Endodermal cell (in vitro differentiated cells): ENCODE measurements at places on chromosomes 1 and 21.

- peak; percentile 30 for DNase-seq
Observed at GRCh38 chr1:153397051-153397923, 6.4 kb upstream of the S100A8 start.

GRCh38 chr1:228445490-228445842 lies 28.8 kb upstream of the TRIM17 start:
- no peak for DNase-seq

DNA sequence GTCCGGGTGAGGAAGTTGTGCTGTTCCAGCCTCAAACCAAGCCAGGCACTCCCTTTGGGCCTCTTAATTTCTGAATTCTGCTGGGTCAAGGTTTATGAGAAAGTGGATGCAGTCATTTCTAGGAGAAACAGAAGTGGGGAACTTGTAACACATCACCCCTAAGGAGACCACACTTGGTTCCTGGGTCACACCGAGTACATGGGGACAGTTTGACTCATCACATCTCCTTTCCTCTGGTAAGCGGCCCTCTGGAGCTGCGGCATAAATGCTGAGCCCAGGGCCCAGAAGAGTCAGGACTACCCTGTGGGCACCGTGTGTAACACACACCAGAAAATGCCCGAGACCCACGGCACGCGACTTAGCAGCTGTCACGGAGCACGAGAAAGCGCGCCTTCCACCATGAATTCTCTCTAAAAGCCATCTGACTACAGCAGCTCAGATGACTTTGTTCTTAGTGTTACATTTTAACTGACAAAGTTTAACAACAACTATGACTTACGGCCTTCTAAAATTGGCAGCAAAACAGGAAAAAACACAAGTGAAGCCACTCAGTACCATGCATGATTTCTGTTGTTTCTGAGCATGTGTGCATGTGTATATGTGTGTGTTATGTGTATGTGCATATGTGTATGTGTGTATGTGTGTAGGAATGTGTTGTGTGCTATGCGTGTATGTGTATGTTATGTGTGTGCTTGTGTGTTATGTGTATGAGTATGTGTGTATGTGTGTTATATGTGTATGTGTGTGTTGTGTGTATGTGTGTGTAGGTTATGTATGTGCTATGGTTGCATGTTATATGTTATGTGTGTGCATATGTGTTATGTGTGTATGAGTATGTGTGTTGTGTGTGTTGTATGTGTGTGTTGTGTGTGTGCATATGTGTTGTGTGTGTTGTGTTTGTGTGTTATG lies 50.8 kb downstream of the TOMM20 start:
- no peak for DNase-seq

DNA sequence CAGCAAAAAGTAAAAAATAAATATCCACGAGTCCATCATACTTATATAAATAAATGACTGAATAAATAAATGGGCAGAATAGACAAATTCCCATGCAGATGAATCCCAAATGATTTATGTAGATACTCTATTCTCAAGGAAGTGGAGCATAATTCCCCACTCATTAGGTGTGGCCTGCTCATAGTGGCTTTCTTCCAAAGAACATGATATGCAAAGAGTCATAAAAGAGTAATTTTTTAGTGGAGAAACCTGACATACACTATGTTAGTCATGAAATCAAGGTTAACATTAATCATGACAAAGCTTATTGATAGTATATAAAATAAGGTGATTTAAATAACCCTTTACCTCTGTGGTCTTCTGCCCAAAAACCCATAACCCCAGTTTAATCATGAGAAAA lies 298.9 kb downstream of the DPYD start:
- DNase-seq, result no peak

- peak; percentile 37 for DNase-seq
Observed at GRCh38 chr21:45846373-45847160, 135.0 kb upstream of the COL6A1 start.

GRCh38 chr1:36094621-36095061 lies 5.9 kb downstream of the ADPRS start:
- DNase-seq, result no peak

- no peak for DNase-seq
Observed at GRCh38 chr1:21569820-21570527, 60.8 kb downstream of the ALPL start.

- DNase-seq, result peak; percentile 29
Observed at GRCh38 chr21:38916214-38916964, 110.7 kb downstream of the ETS2 start.

GRCh38 chr1:179206812-179207211 lies 22.7 kb downstream of the ABL2 start:
- no peak for DNase-seq

GRCh38 chr1:101238031-101238628 lies 1.3 kb downstream of the S1PR1 start:
- peak; percentile 66 for DNase-seq

GRCh38 chr21:44730951-44731579 lies 19.7 kb upstream of the TSPEAR start:
- no peak for DNase-seq

- DNase-seq, result no peak
Observed at GRCh38 chr21:34613679-34614627, 960 bp downstream of the RCAN1 start.

GRCh38 chr1:24659993-24660665 lies 17.0 kb downstream of the SRRM1 start:
- DNase-seq, result no peak

DNA sequence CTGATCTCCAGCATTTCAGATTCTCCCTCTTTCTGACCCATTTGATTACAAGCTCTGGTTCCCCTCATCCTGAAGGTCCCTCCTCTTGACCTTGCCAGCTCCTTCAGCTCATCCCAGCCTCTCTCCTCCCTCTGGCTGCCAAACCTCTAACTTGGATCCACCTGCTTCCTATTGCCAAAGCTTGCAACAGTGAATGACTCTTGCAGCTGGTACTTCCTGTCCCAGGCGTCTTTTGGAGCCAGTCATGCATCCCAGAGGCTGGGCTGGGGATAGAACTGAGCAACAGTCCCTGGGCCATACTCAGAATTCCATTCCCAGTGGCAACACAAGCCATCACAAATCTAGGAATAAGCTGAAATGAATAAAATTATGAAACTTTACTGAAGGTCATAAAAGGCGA lies 27.7 kb upstream of the SPOCD1 start:
- DNase-seq, result peak; percentile 40

DNA sequence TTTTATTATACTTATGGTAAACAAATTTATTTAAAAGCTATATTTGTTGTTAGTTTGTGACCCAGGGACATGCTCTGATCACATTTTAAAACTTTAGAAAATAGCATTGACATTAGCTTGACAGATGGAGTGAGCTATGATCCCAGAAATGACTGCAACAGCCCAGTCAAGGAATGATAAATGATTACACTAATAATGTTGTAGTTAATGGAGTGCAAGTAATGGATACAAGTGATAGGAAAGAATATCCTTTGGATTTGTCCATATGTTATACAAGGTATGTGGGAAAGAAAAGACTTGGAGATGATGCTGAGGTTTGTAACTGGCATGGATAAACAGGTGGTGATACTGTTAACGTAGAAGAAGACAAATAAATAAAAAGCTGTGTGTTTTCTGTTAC lies 1908.7 kb downstream of the MRPL39 start:
- DNase-seq, result no peak

DNA sequence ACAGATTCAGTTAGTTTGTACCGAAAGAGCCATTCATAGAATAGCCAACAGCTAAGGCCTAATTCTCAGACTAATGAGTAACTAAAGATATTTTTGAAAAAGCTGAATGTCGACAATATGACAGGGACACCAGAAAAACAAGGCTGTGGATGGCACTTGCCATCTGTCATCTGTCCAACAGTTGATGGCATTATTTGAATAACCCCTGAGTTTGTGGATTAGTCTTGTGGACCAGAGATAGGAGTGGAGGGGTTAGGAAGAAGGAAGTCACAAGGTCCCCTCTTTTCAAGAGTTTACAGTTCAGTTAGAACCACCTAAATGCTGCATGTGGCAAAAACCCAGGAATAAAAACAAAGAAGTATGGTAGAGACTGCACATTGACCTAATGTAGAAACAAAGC lies 356.5 kb upstream of the DUSP10 start:
- no peak for DNase-seq

DNA sequence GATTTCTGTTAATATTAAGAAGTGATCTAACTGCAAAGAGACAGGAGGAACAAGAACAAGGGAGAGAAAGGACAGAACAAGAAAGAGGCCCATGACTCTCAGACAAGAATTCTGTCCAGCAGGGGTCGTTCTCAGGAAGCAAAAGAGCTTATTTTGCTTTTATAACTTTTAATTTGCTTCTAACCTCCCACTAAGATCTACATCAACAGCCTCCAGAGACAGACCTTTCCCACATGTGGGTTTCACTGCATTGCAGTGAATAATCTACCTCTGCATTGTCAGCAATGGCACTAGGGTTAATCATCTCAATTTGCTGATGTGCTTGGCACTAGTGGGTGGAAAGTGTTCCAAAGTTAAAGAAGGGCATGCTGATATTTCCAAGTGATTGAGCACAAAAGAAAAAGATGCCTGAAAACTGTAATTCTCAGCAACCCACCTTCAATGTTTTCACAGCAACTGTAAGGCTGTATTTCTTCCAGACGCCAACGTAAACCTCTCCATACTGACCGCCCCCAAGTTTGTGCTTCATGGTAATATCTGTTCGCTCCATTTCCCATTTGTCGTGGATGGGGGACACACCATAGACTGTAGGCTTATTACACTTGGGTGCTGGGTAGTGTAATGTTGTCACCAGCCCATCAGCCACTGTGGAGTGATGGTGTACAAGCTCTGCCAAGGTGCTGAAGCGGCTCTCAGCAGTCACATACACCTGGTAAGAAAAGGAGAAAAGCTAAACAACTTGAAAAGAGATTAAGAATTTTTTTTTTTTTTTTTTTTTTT lies 39.5 kb downstream of the TOR3A start:
- DNase-seq, result peak; percentile 66

DNA sequence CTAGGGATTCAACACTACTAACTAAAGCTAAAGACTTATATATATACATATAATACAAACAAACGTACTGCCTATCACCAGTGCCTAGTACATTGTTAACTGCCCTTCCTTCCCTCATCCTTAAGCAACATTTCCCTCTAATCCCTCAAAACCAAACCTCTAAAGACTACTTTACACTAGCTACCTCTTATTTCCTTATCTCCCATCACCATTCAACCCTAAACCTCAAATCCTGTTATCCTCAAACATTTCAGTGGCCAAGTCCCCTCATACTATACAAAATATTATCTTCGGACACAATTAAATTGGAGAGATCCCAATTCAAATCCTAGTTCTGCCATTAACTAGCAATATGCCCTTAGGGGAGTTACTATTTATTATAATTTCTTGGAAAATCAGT lies 3.7 kb downstream of the SCAF4 start:
- no peak for DNase-seq

DNA sequence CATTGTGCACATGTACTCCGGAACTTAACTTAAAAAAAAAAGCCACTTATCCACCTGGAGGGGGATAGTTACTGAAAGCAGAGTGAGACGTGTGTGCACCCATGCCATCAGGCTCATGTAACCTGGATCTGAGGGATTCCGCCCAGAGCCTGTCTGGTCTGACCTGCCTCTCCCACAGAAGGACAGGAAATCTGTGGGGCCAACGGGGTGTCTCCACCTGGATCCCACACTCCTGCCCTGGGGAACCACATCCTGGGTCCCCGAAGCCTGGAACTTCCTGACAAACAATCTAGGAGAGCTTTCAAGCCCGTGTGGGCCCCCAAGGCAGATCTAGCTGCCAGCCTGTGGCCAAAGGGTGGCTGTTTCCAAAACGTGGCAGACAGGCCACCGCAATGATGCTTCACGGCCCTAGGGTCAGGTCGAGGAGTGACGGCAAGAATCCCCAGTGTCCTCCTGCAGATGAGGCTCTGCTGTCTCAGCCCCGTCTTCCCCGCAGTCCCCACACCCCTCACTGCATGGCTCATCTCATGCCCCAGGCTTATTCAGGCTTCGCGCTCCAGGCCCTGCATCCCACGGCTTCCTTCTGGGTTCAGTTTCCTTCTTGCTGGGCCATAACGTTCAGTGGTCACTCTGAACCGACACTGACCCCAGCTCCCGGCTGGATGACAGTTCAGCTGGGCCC lies 21.0 kb upstream of the PCBP3 start:
- DNase-seq, result peak; percentile 22

DNA sequence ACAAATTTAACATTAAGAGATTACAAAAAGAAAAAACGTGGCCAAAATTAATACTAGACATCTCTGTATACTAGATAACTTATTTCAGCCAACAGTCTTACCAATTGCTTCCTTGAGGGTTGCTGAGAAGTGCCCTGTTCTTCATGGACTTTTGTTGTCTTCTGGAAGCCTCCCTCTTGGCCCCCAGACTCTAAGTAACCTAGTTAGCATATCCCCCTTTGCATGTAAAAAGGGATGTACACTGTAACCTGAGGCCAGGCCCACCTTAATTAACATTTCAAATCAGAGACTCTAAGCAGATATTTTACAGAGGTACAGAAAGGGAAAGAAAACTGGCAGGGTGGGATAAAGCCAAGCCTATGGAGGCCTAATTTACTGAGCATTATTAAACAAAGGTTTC lies 1047.3 kb downstream of the ADGRL2 start:
- no peak for DNase-seq

GRCh38 chr1:236143104-236143948 lies 987 bp downstream of the GPR137B start:
- peak; percentile 61 for DNase-seq

GRCh38 chr1:41378999-41379737 lies 17.9 kb downstream of the FOXO6 start:
- no peak for DNase-seq

DNA sequence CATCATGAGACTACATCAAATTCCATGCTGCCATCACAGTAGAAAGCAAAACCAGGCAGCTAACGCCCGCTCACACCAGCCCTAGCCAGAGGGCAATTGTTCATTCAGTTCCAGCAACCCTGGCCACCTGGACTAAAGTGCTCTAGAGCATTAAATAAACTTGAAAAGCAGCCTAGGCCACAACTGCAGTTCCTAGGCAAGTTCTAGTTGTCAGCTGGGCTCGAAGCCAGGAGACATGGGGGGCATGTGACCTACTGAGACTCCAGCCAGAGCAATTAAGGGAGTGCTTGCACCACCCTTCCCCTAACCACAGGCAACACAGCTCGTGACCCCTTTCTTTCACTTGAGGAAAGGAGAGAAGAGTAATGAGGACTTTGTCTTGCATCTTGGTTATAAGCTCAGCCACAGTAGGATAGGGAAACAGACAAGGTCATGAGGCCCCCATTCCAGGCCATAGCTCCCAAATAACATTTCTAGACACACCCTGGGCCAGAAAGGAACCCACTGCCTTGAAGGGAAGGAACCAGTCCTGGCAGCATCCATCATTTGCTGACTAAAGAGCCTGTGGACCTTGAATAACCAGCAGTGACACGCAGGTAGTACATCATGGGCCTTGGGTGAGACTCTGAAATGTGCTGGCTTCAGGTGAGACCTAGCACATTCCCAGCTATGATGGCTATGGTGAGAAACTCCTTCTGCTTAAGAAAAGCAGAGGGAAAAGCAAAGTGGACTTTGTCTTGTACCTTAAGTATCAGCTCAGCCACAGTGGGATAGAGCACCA lies 77.0 kb downstream of the ZZZ3 start:
- DNase-seq, result no peak

DNA sequence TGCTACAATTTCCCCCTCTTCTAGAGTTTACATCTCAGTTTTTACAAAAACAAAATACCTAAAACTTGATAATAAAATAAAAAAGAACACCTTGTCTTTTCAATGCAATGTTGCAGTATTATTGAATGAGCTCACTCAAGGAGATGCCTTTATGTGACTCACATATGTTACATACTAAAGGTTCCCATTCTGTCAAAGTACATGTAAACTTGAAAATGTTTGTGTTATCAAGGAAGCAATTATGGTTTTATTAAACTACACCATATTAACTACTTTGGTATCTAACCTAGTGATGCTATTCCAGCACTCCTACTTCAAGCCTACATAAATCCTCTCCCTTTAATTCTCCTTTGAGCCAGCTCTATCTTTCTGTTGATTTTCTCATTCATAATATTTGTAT lies 658.3 kb downstream of the PTPRC start:
- no peak for DNase-seq
